ENCODE measurements at places on chromosomes 6 and 20.

GRCh38 chr20:16719421-16719820, 10.4 kb upstream of the SNRPB2 start:
- no peak for DNase-seq

- no peak for DNase-seq
Measured at GRCh38 chr20:45253261-45253660, 1.1 kb downstream of the SLPI start.

DNA sequence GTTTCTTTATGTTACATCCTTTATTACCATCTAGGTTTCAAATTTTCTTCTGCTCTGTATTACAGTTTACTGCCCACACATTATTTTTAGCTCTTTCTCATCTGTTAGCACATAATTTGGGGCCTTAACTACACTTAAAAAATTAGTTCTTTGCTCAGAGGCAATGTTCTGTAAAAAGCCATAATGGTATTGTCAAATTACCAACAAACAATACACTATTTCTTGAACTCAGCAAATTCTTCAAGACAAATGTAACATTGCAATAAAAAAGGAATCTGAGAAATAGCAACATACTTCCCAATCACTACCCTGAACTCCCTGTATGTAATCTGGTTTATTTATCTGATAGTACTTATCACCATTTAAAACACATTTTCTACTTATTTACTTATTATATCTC, 448.6 kb upstream of the OPRM1 start:
- DNase-seq = no peak

GRCh38 chr6:166473886-166474571, 91.3 kb upstream of the MPC1 start:
- no peak for DNase-seq

GRCh38 chr6:105482921-105483320, 80.0 kb upstream of the PREP start:
- no peak for DNase-seq

GRCh38 chr20:50953821-50954220, 4.5 kb downstream of the DPM1 start:
- no peak for DNase-seq

All from activated naive CD8-positive, alpha-beta T cell treated with anti-CD3 and anti-CD28 coated beads for 36 hours (primary cell).